Naive B cell (primary cell): ENCODE measurements at places on chromosomes 1 and 21. TPM values are rescaled to one million over a fixed set of nuclear protein-coding genes. Genes with fewer than 3 reads are reported as not detected.

Gene LCE1D
- polyA plus RNA-seq, result not detected

GRCh38 chr1:184260382-184260781 is 126.4 kb upstream of the C1orf21 start:
- H3K36me3 ChIP-seq, result no peaks in the 10 kb centered on the region
- peaks cover 17% of the 10 kb centered on the region for H3K27me3 ChIP-seq
- no peak for DNase-seq

GRCh38 chr21:42980312-42981213 is 6.2 kb downstream of the PKNOX1 start:
- DNase-seq, result no peak
- peak overlapping the region; percentile 42 for H3K27ac ChIP-seq
- H3K36me3 ChIP-seq, result no peaks in the 10 kb centered on the region
- no peaks in the 10 kb centered on the region for H3K27me3 ChIP-seq

DNA sequence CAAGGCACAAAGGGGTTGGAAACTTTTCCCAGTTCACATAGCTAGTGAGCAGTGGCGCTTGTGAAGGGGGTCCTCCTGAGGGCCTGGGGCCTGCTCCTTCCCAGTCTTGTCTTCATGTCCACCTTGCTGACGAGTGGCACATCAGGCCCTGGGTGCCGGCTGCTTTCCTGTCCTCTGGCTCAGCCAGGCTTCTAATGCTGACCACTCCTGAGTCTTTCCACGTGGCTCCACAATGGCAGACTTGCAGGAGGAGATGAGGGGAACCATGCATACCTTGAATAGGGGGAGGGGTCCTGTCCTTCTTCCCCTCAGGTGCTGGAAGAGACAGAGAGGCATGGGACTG is 38.7 kb downstream of the MAPKAPK2 start:
- DNase-seq, result no peak
- H3K27ac ChIP-seq, result no peak overlapping the region
- H3K4me3 ChIP-seq, result no peak overlapping the region

DNA sequence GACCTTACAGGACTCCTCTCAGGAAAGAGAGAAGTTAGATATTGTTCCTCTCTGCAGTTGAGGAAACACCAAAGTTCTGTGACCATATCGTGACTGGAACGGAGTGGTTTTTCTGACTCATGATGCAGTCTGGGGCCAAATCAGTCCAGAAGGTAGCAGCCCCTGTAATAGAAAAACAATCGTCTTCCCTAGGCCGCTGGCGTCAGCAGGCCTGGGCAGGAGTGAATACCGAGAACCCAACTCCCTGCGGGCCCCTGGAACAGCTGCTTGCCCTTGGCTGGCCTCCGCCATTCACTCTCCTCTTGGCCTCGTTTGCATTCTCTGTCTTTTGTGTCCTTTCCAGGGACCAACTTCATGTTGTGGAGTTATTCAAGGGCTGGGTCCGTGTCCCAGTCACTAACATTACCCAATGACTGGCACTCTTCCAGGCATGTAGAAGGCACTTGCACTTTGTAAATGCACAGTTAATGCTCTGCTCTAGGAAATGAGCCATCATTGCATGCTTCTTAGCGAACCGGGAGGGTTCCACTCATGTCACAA is 10.9 kb upstream of the CD101 start:
- DNase-seq, result no peak
- H3K36me3 ChIP-seq, result no peaks in the 10 kb centered on the region
- peaks cover 5% of the 10 kb centered on the region for H3K4me1 ChIP-seq
